ENCODE measurements at places on chromosomes 5 and 9.
A peak's percentile ranks its signal among the peaks of the same experiment; 100 is the strongest.

GRCh38 chr9:104779334-104779733, 15.4 kb downstream of the NIPSNAP3B start:
- DNase-seq = no peak

- no peak for DNase-seq
These were observed 32.9 kb downstream of the NXNL2 start for GRCh38 chr9:88567870-88568269.

DNA sequence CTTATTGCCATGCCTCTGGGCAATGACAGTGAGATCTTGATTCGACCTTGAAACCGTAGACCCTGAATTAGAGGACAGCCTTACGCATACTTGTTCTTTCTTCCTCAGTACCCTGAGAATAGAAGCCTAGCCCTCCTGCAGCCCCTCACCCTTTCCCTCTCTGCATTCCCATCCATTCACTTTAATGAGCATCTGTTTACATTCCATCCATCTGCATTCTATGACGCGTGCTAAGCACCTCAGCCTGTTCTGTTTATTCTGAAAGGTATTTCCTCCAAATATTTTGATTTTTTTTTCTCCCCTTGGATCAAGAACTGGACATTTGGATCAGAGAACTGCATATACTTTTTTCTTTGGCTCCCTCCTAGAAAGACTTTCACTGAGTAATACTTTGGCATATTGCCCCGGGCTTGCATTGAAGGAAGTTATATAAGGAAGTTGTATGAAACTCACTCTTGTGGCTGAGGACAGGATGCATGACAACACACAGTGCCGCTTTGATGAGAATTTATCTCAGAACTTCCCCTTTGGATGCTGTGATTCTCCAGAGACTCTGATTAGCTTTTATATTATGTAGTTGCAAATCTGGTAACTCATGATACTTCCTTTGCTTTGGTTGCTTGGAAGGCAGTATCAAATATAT, 15.7 kb downstream of the TMEM8B start:
- DNase-seq = peak; percentile 12

GRCh38 chr9:131482343-131483006, 20.2 kb upstream of the POMT1 start:
- DNase-seq = no peak

DNA sequence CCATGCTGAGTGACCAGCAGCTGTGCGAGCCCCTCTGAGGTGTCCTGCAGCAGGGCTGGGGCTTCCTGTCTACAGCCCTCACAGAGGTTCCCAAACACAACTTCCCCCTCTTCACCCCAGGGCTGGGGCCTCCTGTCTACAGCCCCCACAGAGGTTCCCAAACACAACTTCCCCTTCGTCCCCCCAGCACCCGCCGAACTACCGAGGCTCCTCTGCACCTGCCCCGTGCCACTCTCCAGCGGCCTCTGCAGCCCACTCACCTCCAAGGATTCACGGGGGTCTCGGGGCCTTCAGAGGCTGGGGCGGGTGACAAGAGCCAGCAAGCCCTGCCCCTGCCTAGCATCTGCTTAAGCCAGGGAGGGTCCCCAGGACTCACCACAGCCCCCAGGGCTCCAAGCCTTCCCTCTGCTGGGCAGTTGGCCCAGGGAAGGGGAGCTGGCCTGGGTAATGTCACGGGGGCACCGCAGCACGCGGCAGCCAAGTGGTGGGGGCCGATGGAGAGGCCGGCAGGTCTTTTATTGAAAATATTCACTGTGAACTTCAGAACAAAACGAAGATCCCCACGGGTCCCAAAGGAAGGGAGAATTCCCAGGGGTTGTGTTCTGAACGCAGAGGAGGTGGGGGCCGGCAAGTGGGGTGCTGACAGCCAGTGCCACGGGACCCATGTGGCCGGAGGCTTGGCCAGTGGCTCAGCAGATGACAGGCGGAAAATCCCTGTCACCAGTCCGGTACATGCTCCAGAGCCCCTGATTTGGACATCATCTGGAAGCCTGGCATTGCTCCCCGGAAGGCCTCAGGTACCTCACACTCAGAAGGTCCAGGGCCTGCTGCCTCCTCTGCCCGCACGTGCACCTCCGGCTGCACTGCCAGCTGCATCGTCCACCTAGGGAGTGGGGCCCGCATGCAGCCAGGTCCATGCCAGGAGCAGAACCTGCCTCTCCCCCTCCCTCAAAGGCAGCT, 125.3 kb downstream of the ADAMTS2 start:
- DNase-seq = no peak

- DNase-seq = no peak
These were observed at the start of gene PPIC for GRCh38 chr5:123036391-123037103. TSS of gene PPIC (minus strand) at chr5:123036725. CDS start at chr5:123036625, 100 bp downstream.

- DNase-seq = no peak
These were observed 1152.9 kb upstream of the CDH6 start for GRCh38 chr5:30040488-30041118.

DNA sequence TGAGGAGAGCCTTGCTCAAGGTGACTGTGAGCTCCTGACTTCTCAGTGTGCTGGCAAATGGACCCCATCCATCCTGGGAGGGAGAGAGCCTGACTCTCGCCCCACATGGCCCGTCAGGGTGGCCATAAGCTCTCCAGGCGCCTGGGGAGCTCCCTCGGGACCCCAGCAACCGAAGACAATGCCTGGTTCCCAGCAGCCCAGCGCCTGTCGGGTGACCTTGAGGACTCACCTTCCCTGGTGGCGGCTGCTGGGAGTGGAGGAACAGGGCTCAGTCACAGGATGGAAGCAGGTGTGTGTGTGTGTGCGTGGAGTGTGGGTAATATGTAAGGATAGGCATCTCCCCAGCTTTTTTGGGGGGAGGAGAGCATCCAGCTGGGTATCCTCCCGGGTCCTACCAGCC, 190.3 kb downstream of the MELK start:
- no peak for DNase-seq

DNA sequence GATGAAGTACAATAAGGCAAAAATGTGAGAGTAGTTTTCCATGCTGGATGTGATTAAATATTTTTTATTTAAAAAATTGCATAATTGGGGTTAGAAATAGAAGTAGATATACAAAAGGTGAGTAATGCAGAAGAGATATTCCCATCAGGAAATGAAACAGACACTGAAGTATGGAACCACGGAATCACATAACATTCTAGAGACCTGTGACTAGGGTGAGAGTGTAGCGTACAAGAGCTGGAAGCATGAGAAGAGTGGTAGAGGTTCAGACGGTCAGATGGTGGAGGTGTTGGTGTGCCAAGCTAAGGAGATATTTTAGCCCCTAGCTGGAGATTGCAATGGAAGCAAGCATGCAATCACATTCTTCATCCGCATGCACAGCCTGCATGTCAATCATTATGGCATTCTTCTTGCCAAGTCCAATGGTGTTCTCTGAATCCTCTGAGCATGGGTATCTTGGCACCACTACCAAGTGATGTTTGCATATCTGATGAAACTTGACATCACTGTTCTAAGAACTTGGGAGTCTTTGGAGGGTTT, 587.8 kb downstream of the PSAT1 start:
- no peak for DNase-seq

DNA sequence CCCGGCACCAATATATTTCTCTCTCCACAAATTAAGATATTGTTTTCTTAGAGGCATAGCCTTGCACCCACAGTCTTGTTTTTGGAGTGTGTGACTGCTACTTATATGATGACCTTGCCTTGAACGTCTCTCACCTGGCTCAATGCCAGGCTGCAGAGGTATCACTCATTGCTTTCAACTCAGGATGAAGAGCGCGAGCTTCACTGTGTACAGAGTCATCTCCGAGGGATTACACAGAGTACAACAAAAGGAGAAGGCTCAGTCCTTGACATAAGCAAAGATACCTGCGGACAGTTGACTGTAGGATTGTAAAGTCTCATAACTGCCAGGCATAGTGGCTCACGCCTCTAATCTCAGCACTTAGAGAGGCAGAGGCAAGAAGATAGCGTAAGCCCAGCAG, 53.8 kb downstream of the CD180 start:
- DNase-seq = no peak

- DNase-seq = no peak
These were observed 4.8 kb downstream of the ARL10 start for GRCh38 chr5:176369934-176370711.

- DNase-seq = no peak
These were observed 14.6 kb downstream of the HSPB3 start for GRCh38 chr5:54470128-54470527.

DNA sequence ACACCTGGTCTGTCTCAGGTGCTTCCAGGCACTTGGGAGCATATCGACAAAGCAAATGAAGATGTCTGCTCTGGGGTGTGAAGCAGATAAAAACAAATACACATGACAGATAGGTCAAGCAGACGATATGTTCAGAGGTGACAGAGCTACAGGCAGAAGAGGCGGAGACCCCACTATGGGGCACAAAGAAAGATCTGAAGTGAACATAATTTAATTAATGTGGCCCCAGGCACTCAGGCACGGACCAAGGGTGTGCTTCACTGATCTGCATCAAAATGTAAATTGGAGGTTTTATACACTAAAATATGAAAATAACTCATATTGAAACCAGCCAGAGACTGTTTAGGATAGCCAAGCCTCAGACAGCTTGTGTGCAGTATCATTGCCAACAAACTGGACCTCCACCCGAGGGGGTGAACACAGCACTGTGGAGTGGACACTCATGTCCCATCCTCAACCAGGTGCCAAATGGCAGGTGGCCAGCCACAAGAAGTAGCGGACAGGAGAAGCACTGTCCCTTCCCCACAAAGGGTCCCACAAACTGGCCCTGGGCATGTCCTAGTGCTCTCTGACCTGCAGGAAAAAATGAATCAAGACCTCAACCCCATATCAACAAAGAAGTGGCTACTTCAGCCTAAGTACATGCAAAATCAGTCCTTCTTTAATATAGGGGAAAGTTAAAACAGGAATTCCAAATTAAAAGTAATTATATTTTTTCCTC, 29.2 kb downstream of the ROR2 start:
- DNase-seq = no peak

DNA sequence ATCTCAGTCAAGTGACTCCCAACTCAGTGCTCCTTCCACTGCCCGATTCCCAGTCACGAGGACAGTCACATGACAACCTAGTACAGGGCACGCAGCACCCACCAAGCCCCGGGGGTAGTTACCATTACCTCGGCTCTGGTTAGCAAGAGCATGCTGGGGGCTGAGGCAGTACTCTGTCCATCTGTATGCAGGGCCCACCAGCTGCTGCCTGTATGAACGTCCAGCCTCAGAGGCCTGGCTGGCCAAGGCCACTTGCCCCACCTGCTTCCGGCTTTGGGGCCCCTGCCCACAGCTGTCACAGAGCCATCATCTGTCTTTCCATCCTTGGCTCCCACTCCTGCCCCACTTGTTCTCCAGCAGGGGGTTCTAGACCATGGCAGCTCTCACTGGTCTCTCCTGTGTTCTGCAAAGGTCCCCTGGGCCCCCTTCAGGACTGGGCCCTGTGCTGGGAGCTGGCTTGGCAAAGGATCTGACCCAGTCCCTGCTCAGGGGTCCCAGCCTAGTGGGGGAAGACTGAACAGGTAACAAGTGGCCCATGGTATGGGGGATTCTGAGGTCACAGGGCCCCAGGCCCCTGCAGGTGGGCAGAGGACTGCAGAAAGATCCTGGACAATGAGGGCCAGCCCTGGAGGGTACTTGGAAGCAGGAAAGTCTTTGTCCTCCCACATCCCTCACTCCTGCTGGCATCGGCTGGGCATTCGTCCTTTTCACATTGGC, 3.3 kb downstream of the RPL35 start:
- no peak for DNase-seq

- DNase-seq = no peak
These were observed 4.2 kb downstream of the PRKACG start for GRCh38 chr9:69009708-69010107.

- no peak for DNase-seq
These were observed 29.5 kb downstream of the SLC25A46 start for GRCh38 chr5:110768138-110768860.

DNA sequence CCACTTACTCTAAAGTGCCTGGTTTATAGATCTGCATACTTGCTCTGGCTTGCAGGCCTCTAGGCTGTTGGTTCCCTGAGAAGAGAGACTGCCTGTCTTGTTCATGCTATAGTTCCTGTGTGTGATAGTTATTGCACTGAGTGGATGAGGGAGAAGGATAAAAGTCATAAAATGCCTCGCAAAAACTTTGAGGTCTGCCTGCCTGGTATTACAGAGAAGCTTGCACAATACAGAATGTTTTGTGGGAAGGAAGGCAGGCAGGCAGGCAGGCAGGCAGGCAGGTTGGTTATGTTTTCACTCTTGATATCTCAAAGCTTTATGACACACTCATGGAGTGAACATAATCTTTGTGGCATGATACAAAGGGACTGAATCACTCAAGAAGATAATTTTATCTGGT, 287.1 kb downstream of the SLIT3 start:
- DNase-seq = no peak

- no peak for DNase-seq
These were observed 29.0 kb upstream of the FAM174A start for GRCh38 chr5:100505984-100506670.

GRCh38 chr9:96413302-96414221, 4.6 kb downstream of the ZNF367 start:
- no peak for DNase-seq

- no peak for DNase-seq
These were observed 97.5 kb downstream of the ZNF608 start for GRCh38 chr5:124648902-124649467.

DNA sequence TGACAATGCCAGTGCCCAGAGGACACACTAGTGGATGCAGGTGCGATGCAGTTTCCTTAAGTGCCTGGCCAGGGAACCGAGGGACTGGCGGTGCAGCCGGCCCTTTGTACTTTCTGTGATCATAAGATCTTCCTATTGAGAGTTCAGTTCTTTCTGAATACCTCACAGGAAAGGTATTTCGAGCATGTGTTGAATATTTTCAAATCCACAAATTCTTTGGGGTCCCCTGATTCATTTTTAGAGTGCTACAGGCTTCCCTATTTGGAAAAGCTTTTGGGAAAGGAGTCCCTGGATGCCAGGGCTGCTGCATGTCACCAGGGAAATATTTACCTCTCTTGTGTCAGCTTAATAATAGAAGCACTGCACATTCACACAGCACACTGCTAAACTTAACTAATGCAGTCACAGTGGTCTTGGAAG, 281.5 kb downstream of the GADD45G start:
- no peak for DNase-seq

DNA sequence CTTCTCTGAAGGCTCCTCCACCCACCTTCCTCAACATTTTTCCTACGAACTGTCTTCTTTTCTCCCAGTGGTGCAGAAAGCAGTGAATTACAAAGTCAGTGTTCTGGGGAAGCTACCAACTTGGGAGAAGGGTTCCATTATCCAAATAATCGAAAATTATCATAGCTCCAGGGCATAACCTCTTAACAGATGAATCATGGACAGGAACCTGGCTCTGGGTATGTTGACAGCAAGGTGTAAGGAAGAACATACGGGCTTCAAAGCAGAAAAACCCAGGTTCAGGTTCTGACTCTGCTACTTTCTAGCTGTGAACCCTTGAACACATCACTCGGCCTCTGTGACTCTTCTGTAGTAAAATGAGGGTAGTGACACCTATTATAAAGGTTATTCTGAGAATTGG, 351.3 kb downstream of the ENC1 start:
- DNase-seq = no peak

GRCh38 chr9:93306579-93307091, 122.7 kb downstream of the WNK2 start:
- DNase-seq = no peak

GRCh38 chr9:78006734-78007133, 24.9 kb downstream of the GNAQ start:
- no peak for DNase-seq

All from T-helper 9 cell (primary cell).